ENCODE measurements at places on chromosomes 3 and 15.

- no peak for DNase-seq
Measured at GRCh38 chr15:60124460-60125070, 120.5 kb downstream of the FOXB1 start.

GRCh38 chr3:99534951-99535704, 103.3 kb upstream of the COL8A1 start:
- DNase-seq: no peak

- DNase-seq: no peak
Measured at GRCh38 chr3:86973440-86973839, 17.5 kb downstream of the VGLL3 start.

DNA sequence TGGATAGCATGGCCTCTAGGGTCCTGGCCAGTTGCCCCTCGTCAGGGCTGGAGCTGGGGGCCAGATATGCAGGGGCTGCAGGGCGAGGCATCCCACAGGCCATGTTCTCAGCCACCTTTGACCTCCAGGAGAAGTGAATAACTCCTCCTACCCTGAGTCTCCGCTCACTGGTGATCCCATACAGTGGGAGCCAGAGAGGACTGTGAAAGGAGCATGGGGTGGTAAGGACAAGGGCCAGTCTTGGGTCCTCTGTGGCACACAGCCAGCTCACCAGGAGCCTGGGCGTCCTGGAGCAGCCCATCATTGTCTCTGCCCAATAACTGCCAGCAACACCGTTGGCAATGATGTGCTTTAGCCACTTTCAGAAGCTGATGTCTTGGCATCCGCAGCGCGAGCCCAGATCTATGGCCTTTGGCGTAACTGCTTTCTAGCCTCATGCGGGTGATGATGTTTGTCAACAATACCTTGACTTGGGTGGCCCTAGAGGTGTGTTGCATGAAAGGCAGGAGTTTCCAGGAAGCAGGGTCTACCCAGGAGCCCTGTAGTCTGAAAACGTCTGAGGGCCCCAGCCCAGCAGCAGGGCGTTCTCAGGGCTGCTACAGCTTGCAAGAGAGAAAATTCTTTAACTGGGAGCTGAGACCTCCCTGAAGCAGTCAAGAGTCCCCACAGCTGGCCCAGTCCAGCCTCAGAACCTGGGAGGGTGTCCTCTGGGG, 61.1 kb upstream of the IQSEC1 start:
- no peak for DNase-seq

- DNase-seq: no peak
Measured at GRCh38 chr3:77795013-77795412, 755.1 kb downstream of the ROBO2 start.

- DNase-seq: no peak
Measured at GRCh38 chr3:155354658-155355057, 61.2 kb upstream of the STRIT1 start.

DNA sequence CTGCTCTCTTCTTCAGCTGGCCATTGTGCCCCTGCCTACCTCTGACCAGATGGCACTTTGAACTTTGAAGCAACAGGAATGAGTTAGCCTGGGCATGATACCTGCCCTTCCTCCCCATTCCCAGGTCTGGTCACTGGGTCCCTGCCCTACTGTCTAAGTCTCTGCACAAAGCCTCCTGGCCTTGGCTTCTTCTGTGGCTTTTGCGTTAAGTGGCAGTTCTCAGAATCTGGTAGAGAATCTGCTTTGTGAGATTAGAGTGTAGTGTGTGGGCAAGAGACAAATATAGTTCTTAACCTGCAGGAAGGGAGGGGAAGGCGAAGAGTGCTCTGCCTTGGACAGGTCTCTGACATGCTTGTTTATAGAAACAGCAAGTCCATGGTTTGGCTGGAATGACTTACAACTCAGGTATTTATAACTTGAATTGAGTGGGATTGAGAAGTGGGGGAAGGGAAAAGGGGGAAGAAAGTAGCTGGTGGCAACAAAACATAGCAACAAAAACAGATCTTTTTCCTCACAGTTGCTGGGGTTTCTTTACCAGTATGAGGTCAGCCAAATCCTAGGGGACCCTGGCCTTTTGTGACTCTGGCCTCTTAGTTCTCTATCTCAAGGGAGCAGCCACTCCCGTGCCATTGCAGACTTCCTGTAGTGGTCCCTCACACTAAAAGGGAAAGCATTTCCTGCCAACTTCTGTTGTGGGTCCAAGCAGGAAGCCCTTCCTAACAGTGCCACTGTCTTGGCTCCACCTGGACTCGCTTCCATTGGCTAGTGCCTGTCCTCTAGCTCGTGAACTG, 16.7 kb downstream of the MAPKBP1 start:
- DNase-seq: no peak

- no peak for DNase-seq
Measured at GRCh38 chr15:98062869-98063268, 102.4 kb downstream of the ARRDC4 start.

DNA sequence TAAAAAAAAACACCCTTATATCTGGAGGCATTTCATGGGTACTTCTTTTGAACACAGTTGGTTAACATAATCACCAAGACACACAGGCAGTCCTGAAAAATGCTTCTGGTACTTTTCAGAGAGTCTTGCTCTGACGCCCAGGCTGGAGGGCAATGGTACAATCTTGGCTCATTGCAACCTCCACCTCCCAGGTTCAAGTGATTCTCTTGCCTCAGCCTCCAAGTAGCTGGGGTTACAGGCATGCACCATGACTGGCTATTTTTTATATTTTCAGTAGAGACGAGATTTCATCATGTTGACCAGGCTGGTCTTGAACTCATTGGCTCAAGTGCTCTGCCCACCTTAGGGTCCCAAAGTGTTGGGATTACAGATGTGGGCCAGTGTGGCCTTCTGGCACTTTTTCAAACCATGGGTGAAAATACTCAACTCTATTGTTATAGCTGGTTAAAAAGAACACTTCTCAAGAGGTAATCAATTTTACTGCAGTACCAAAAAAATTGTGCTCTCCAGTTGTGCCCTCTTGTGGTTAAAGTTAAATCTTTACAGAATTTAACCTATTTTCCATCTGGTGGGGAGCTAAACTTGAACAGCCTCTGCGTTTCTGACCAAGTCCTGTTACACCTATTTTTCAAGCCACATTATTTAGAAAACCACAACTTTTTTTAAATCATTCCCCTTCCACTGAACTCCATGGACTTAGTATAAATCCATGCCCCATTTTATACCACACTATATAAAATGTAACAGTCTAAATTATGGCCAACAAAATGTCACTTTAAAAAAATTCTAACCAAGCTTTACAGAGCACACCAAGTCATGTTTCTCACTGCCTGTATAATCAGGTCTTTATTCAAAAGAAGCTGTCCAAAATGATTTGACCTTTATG, 1.2 kb upstream of the SNAPC5 start:
- DNase-seq: no peak

DNA sequence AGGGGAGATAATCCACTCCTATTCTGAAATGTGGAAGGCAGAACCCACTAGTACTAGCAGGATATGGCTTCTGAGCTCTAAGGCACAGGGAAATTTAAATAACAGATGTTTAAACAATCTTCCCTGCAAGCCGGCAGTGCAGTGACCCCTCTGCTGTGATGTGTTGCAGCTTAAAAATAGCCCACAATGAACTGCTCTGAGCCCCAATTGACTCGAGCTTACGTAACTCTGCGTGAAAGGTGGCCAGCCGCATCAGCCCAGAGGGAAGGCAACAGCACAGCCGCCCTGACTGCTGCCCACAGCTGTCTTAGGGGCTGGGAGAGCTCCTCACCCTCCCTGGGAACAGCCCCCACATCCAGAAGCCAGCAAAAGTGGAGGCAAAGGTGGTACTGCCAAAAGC, 12.5 kb upstream of the CAMKV start:
- no peak for DNase-seq

DNA sequence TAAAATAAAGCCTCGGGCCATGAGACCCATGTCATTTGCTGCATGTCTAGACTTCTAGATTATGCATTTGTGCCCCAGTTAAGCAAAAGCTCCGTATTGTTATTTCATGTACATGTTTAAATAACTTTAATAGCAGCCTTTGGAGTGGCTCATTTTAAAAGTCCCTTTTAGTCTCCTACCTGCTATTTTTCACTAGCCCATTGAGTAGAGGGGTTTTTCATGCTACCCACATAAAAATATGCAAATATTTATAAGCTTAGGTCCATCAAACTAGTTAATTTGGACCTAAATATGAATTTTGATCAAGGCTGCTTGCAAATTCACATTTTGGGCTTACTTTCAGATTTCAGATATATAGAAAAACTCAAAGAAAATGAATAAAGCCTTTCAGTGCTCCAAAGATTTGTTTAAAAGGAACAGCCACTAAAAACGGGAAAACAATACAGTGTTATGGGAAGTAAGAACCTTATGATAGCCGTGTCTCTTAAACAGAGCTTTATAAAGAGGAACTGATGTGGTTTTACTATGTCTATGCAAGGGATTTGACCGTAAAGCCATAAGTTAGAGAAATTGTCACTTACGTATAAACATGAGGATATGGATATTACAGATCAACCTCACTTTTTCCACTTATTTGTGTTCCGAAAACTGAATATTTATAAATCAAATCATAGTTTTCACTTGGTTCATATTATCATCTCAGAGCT, 30.0 kb downstream of the FILIP1L start:
- no peak for DNase-seq

DNA sequence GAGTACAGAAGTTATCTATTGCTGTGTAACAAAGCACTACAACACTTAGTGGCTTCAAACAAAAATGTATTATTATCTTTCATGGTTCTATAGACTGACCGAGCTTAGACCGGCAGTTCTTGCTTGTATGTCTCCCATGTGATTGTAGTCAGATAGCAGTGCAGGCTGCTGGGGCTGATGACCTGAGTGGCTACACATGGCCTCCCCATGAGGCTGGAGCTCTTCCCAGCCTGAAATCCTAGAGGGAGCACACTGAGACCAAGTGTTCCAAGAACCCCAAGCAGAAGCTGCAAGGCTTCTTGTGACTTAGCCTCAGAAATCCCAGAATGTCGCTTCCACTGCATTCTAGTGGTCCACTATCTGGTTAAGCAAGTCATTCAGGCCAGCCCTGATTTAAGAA, 141.2 kb upstream of the TLE3 start:
- DNase-seq: no peak

DNA sequence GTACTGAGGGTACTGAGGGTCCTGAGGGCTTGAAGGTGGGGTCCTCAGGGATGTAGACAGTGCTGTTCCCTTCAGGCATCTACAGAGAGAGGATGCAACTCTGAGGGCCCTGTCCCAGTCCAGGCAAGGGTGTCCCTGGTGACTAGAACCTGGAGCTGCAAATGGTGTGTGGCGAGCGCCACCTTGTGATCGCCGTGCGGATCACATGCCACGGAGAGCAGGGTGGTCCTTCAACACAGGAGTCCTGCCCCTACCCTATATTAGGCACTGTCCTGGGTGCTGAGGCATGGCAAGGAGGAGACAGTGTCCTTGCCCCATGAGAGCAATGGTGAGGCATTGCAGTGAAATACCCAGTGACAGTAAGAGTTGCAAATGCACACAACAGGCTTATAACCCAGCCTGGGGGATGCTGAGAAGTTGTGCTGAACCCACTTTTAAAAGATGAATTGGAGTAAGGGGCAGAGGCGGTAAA, 23.6 kb downstream of the RHCG start:
- DNase-seq: no peak

- DNase-seq: no peak
Measured at GRCh38 chr3:45724911-45725310, 35.7 kb downstream of the SACM1L start.

GRCh38 chr15:31977812-31978661, 52.3 kb upstream of the CHRNA7 start:
- peak; percentile 32 for DNase-seq

- DNase-seq: no peak
Measured at GRCh38 chr15:49810720-49811119, 189.9 kb downstream of the DTWD1 start.

- no peak for DNase-seq
Measured at GRCh38 chr3:57150113-57150581, 15.0 kb downstream of the IL17RD start.

DNA sequence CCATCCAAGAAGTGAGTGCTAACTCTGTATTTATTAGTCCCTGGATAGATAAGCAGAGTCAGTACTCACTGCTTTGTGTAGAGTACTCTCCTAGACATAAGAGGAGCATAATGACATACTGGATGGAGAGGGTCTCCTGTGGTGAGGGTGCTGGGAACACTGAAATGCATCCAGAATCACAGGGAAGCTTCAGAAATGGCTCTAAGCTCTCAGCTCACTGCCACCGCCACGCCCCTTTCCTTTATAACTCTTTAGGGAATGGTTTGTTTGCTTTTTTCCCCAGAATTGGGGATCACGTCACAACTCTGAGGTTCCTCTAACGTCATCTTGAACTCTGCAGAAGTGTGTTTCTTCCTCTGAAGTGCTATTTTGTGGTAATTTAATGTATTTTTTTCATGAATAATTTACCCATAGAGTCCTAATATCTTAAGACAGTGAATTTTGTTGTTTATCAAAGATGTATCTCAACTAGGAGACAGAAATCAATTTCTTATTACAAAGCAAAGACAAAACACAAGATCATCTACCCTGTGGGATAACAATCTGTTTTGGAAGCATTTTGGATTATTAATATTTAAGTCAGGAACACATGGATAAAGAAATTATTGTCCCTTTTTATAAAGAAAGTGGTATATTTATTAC, 154.6 kb downstream of the PTPRG start:
- DNase-seq: no peak

DNA sequence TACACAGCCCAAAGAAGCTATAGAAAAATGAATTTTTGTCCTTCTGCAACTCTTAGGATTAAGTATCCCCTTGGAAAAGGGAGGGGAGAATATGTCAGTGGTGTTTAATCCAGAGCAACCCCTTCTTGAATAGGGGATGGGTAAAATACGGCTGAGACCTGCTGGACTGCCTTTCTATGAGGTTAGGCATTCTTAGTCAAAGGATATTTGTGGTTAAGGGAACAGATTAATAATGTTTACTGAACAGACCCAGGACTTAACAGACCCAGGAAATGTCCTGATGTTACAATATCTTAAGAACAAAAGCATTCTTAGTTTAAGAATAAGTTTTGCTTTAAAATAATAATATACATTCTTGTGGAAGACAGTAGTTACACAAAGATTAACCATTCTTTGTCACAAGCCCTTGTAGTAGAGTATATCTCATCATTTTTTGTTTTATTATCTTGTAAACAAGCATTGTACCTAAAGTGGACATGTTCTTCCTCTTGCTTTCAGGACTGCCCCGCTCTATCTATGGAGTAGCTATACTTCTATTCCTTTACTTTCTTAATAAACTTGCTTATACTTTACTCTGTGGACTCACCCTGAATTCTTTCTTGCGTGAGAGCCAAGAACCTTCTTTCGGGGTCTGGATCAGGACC, 43.8 kb upstream of the B3GALNT1 start:
- DNase-seq: no peak
